Smooth muscle cell of the pulmonary artery (primary cell): ENCODE measurements at places on chromosomes 1 and 21. TPM values are rescaled to one million over a fixed set of nuclear protein-coding genes. Genes with fewer than 3 reads are reported as not detected.

CTSS gene
- total RNA-seq = 3.2 and 5.9 TPM in 2 replicates

BARHL2 gene
- not detected in 2 replicates for total RNA-seq

VANGL2 gene
- 0.07 and 0.46 TPM in 2 replicates for total RNA-seq

ATP1A4 gene
- not detected in 2 replicates for total RNA-seq

S100A2 gene
- 0.98 and 2.4 TPM in 2 replicates for total RNA-seq
